ENCODE measurements at places on chromosomes 3 and 15.

DNA sequence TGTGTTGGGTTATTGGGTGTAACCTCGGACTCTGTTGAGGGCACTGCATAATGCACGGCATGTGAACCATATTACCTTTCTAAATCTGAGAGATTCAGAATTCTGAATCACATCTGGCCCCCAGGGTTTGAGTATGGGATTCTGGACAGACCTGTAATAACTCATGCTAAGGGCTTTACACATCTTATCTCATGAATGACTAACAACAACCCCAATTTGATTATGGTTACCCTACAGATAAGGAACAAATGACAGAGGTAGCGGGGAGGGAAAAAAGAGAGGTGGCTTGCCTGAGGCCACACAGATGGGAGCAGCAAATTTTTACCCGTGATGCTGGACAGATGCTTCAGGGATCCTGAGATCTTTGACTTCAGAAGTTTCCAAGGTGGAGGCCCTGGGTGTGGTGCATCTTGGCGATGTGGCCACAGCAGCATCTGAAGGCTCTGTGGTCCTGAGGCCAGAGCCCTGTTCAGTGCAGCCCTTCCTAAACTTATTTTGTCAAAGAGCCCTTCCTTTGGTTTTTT is 43.8 kb downstream of the POMGNT2 start:
- DNase-seq, result no peak

DNA sequence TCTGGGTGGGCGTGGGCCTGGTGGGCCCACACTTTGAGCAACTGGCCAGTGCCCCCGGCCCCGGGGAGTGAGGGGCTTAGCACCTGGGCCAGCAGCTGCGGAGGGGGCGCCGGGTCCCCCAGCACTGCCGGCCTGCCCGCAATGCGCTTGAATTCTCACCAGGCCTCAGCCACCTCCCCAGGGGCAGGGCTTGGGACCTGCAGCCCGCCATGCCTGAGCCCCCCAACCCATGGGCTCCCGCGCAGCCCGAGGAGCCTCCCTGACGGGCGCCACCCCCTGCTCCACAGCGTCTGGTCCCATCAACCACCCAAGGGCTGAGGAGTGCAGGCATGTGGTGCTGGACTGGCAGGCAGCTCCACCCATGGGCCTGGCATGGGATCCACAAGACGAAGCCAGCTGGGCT is 484.3 kb downstream of the UNC13C start:
- DNase-seq, result no peak

DNA sequence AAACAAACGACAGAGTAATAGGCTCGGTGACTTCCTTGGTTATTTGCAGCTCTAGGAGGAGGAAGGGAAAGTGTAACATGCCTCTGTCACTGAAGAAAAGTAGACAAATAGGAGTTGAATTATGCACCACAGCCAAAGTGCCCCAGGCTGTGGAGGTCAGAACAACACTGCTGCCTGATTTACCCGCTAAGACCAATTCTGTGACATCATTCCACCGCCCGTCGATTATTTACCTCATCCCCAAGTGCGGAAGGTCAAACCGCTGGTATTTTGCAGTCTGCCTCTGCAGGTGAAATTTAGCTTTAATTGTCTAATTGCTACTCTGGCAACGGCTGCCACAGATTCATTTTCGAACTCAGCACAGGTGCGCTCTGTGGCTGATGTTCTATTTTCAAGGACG is 106.3 kb upstream of the PRICKLE2 start:
- no peak for DNase-seq

- DNase-seq, result no peak
Measured at GRCh38 chr15:64611085-64611725, 150.8 kb downstream of the ZNF609 start.

DNA sequence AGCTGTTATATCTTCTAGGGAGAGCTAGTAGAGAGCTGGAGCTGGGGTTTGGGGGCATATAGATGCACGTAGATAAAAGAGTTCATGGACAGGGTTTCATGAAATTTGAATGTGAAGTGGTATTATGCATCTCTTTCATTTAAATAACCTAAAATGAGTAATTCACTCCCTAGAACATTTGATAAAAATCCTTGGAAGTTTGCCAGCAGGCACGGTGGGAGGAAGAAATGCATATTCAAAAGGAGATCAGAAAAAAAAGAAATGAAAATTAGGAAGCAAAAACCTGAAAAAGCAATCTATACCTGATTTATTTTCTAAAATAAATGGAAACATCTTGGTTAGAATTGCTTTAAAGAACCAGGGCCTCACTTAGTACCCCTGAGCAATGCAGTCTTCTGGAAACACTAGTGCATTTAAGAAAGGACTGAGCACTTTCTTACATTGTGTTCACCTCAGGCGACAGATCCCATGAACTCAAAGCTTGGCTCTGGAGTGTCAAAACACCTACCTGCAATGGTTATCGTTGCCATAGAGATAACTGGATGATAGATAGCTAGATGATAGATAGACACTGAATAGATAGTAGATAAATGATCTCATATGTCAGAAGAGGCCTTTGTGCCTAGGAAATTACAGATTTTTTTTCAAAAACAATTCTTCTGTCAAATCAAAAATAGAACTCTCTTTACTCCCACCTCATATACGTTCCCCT is 458.6 kb upstream of the THRB start:
- DNase-seq, result no peak

DNA sequence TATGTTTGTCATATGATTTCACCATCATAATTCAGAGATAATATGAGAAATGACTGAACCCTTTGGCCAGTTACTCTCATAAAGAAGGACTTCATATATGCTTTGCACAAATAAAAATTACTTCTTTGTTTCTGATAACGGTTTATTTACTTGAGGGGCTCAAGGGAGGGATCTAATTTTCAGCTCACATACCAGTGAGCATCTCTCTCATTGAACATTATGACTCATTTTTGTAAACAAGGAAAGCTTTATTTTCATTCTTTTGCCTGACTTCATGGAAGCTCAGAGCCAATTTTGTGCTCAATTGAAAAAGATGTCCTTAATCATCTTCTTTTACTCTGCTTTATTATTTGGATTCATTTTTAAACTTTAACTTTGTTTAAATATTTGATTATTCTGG is 5.8 kb downstream of the NLGN1 start:
- DNase-seq, result no peak

DNA sequence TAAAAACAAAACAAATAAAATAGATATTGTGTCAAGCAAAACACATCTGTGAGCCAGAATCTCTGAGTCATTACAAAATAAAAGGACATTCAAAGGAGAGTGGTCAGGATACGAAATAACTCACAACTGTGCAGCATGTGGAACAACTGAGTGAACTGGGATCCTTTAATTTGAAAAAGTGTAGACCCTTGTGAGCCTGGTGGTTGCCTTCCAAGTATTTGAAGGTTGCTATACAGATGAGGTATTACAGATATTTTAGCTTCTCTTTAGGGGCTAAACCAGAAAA is 26.7 kb downstream of the KCNMB2 start:
- DNase-seq, result no peak

DNA sequence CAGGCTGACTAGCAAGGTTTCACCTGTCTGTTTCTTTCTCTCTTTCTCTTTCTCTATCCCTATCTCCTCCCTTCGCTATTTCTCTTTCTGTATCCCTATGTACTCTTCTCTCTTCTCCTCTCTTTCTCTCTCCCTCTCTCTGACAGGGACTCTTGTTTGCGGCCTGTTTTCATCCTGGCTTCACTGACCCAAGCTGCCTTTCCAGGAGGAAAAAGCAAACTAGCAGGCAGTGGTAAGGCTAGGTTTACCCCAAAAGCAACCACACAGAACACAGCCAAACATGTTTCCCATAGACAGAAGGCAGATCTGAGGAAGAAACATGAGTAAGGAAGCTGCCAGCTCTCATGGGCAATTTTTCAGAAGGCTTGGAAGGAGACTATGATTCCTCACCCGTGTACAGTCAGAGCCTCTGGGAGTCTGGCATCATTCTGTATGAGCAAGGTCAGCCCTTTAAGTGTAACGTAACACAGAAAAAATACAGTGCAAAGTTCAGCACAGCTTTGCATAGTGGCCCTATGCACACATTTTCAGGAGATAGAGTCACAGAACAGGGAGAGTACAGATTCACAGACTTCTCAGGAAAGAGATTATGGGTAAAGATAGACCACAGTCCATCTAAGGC is 61.0 kb downstream of the OCA2 start:
- DNase-seq, result no peak

DNA sequence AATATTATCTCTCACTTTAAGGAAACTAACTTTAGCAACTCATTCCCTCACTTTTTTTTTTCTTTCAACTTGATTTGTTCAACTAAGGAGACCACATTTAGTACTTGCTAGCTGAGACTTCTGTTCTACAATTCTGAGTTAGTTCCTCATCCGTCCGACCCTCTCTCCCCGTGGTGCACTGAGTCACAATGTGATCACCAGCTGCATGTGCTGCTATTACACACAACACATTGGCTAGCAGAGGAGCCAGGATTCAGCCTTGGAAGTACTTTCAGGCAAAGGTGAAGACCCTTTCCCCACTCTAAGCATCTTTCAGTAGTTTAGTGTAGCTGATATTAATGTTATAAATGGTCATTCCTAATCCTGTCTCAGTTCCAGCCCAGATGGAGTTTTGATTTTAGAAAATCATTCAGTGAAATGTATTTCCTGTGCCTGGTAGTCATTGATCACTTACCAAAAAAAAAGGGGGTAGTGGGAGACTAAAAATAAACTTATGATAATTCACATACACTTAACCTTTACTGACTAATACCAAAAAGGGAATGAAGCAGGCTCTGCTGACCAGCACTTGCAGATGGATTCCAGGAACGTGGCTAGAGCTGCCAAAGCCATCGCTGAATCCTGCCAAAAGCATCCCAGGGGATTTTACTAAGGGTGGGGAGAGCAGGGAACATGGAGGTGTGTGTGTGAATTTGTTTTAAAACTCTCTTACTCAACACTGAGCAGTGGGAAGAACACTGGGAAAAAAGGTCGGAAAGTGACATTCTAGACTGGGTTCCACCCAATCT is 424.8 kb downstream of the LPP start:
- DNase-seq, result no peak

- DNase-seq, result no peak
Measured at GRCh38 chr15:66865622-66866611, 163.9 kb downstream of the SMAD6 start.

DNA sequence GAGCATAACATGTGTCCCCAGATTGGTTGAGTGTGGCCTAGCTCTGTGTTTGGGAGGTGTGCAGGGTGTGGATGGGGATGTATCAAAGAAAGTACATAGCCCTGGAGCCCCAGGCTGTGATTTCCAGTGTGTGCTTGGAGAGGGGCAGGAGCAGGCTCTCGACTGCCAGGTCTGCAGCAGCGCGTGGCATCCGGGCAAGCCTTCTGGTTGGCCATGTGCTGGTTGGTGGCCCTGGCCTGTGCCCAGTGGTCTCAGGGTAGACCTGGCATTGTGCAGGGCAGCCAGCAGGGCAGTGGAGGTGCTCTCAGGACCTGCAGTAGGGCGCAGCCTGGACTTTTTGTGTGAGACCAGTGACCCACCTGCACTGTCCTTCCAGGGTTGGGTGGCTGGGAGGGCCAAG is 231.5 kb downstream of the UBE3A start:
- DNase-seq, result no peak

- no peak for DNase-seq
Measured at GRCh38 chr3:56854856-56855611, 53.3 kb upstream of the ARHGEF3 start.

DNA sequence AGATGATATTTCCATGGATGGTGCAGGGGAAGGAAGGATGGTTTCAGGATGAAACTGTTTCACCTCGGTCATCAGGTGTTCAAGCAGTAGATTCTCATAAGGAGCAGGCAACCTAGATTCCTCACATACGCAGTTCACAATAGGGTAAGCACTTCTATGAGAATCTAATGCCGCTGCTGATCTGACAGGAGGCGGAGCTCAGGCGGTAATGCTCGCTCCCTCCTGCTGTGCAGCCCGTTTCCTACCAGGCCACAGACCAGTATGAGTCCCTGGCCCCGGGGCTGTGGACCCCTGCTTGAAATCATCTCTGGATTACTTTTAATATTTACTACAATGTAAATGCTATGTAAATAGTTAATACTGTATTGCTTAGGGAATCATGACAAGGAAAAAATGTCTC is 241.8 kb downstream of the ROBO2 start:
- no peak for DNase-seq

DNA sequence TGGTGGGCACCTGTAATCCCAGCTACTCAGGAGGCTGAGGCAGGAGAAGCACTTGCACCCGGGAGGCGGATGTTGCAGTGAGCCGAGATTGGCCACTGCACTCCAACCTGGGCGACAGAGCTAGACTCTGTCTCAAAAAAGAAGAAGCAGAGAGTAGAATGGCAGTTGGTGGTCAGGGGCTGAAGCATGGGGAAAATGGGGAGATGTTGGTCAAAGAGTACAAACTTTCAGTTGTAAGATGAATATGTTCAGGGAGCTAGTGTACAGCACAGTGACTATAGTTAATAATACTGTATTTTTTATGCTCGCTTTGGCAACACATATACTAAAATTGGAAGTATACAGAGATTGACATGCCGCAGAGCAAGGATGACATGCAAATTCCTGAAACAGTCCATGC is 41.5 kb downstream of the PCNP start:
- no peak for DNase-seq

DNA sequence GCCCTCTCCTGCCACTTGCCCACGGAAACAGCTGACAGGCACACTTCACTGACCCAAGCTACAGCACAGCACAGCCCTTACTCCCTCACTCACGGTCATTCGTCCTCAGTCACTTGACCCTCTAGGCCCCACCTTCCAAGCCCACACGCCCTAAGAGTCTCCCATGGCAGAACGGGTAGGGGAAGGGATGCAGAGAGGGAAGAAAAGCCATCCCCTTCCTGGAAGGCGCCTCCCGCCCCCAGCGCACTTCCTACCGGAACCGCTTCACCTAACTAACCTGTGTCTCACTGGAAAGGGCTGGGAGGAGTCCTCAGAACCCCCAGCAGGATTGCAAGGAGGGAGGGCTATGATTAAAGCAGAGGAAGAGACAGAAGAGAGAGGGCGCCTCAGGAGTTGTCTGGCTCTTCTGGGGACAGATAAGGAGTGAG is 22.9 kb downstream of the EPHB3 start:
- no peak for DNase-seq

- DNase-seq, result no peak
Measured at GRCh38 chr3:127823426-127823857, 1.1 kb upstream of the MGLL start.

DNA sequence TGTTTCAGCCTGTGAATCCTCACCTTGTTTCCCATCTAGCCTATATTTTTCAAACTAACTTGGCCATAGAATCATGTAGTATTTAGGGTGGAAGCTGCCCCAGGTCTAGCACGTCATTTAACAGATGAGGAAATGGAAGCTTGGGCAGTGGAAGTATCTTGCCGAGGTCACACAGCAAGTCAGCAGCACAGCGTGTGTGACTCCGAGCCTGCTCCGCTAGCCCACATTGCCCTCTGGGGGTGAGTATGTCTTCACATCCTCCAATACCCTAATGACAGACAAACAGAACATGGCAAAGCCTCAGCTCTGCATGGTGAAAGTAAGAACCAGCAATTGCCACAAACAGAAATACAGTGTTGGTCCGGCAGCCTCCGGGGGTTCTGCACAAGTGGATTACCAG is 2.2 kb upstream of the CCR5 start:
- DNase-seq, result peak; percentile 61

Measured in hematopoietic multipotent progenitor cell treated with erythropoietin and hydrocortisone succinate and interleukin-3 and kit ligand, for 8 days (in vitro differentiated cells).